AG10803 (cell line): ENCODE measurements at places on chromosomes 3 and 15.

DNA sequence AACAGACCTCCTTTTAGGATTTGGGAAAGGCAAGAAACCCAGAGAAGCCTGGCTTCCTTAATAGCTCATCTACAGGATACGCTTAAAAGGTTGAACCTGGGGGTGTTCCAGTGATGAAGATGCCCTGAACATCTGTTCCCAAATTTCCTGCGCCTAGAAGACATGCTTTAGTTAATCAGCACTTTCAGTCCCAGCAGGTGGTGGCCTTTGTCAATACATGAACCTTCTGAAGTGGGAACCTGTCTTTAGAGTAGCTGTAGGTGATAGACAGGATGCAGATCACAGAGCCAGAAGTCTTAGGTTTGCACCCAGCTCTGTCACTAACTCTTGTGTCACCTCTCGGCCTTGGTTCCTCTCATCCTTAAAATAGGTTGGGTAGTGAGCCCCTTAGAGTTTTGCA is 149.7 kb upstream of the SYNPR start:
- DNase-seq, result no peak

DNA sequence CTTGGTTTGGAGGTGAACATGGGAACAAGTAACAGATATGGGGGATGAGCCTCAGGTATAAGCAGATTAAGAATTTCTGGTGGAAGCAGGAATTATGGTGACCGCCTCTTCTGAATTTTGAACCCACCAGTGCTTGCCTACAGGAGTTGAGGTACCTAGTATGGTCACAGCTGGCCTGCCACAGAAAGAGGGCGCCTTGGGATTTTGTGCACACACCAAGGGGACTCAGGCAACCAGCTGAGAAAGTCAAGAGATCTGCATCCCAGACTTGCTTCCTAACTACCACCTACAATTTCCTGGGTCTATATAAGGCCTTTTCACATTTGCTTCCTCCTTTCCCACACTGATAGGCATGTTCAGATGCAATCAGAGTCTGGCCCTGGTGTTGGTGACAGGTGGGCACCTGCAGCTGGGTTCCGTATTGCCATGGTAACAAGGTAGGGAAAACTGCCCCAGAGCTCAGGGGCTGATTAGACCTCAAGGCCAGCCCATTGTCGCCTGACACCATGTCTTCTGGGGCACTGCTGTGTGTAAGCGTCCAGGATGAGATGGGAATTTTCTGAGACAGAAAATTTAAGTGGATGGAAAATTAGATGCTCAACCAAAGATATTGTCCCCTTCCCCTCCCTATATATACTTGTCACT is 75.9 kb upstream of the RASGRF1 start:
- no peak for DNase-seq

- peak; percentile 85 for DNase-seq
These were observed 7.9 kb upstream of the BNC1 start for GRCh38 chr15:83292317-83292716.

DNA sequence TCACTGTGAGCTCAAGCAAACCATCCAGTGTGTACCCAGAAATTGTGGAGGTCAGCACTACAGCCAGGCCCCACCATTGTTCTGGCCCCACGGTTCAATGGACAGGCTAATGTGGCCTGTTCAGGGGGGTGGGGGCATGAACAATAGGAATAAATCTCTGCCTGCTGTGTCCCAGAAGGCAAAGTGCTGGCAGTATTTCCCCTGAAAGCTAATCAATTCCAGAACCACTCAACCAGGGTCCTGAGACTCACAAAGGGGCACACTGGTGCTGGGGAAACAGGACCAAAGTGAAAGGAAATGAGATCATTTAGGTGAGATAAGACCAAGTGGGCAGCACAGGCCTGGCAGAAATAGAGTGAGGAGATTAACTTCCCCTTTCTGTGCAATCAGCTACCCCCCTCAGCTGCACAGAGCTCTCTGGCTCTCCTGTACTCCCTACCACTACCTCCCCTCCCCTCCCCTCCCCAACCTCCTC is 11.5 kb downstream of the CRYGS start:
- DNase-seq, result no peak

- peak; percentile 46 for DNase-seq
These were observed 136.9 kb upstream of the TOPAZ1 start for GRCh38 chr3:44104668-44105321.

GRCh38 chr3:109021556-109021955 is 67.9 kb upstream of the GUCA1C start:
- DNase-seq, result no peak

DNA sequence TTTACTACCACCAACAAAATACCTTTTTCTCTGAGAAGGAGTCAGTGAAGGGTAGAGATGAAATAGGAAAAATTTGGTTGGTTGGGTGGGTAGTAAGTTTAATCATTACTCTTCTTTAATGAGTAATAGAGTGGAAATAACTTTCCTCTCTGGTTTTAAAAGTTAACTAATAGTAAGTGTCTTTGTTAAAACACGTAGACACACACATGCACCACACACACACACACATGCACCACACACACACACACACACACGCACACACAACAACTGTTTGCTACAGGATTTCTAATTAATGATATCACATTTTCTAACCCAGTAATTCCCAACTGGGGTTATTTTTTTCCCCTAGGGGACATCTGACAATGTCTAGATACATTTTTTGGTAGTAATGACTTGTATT is 84.1 kb downstream of the CHL1 start:
- DNase-seq, result no peak

GRCh38 chr15:91133511-91133910 is 33.5 kb downstream of the SV2B start:
- no peak for DNase-seq
